ENCODE measurements at places on chromosomes 2 and 18. TPM values are rescaled to one million over a fixed set of nuclear protein-coding genes. Genes with fewer than 3 reads are reported as not detected.

The BMPR2 gene
- 82.7 TPM for total RNA-seq

The RMDN2 gene
- 24.0 TPM for total RNA-seq

The LRRC30 gene
- not detected for total RNA-seq

The PROKR1 gene
- 0.18 TPM for total RNA-seq

The FBXO36 gene
- 3.2 TPM for total RNA-seq

- no peak for DNase-seq
These were observed 23.3 kb downstream of the CHST10 start for GRCh38 chr2:100394111-100394641.

- no peak for DNase-seq
These were observed 36.2 kb downstream of the ADNP2 start for GRCh38 chr18:80145196-80145804.

DNA sequence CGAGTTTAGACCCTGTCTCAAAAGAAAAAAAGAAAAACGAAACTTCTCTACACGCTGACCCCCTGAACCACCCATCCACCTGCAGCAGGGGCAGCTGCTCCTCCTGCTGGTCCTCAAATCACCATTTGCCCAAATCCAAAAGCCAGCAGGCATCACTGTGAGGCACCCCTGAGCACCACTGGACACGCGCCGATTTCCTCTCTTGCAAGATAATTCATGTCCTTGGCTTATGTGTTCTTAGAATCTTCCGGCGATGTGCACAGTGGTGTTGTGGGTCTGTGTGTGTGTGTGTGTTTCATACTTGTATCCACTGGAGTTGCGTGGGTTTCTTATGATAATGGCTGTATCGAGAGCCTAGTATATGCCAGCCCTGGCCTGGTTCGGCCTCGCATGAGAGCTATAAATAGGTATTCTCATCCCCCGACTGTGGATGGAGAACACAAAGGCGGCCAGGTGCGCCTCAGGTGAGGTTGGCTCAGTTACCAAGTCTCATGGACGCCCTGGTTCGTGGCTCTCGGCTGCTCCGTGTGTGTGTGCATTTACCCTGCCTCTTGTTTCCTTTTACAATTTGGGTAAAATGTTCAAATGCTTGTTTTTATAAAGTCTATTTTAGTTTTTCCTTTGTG, 235.5 kb downstream of the HDAC4 start:
- DNase-seq = peak; percentile 41

- DNase-seq = no peak
These were observed 111.7 kb downstream of the ANKRD44 start for GRCh38 chr2:197198890-197199289.

GRCh38 chr2:96821113-96821675, 5.1 kb downstream of the CNNM3 start:
- DNase-seq = no peak

GRCh38 chr2:80592106-80592505, 287.6 kb upstream of the LRRTM1 start:
- no peak for DNase-seq
